AG20443 (cell line): ENCODE measurements at places on chromosomes 3 and 15.

GRCh38 chr3:49383387-49383786 is 25.2 kb upstream of the GPX1 start:
- DNase-seq, result no peak

- DNase-seq, result peak; percentile 78
Observed at GRCh38 chr15:63950911-63951481, 95.3 kb downstream of the DAPK2 start.

DNA sequence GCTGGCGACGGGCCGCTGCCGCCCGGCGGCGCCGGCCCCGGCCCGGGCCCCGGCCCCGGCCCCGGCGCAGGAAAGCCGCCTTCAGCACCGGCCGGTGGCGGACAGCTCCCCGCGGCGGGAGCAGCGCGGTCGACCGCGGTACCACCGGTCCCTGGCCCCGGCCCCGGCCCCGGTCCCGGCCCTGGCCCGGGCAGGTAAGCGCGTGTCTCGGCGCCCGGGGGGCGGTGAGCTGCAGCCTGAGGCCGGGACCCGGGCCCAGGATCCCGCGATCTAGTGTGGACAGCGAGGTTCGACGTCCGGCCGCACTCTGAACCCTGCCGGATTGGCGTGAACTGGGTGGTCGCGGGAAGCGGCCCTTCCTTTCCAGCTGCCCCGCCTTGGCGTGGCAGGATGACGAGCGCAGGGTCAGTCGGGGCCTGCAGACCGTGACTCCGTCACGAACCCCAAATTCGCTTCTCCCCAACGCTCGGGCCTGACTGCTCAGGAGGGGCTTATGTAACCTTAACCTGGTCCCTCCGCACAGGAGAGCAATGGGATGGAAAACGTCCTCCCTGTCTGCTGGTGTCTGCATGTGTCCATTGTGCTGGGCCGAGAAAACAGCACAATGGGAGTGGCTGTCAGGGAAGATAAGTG is 472 bp downstream of the BSN start:
- peak; percentile 87 for DNase-seq

- no peak for DNase-seq
Observed at GRCh38 chr3:164235289-164236028, 842.8 kb downstream of the SI start.

- DNase-seq, result peak; percentile 29
Observed at GRCh38 chr3:154334973-154335420, 10.7 kb upstream of the DHX36 start.

DNA sequence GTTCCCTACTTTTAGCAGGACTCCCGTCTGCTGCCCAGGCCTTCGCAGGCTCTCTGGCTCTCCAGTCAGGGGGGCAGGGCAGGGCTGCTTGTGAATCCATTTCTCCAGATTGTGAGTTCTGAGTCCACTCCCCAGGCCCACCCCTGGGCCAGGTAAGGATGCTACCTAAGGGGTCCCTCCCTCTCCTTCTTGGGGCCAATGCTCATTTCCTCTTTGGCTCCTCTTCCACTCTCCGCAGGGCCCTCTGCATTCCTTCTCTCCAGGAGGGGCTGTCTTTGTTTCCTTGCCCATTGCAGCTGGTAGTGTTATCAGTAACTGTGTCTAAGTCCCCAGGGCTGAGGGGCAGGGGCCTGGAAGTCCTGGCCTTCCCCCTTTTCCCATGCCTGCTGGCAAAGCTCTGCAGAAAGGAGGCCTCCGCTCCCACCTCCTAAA is 13.0 kb upstream of the CACNA2D2 start:
- no peak for DNase-seq

GRCh38 chr3:19972054-19972453 is 25.2 kb downstream of the RAB5A start:
- DNase-seq, result no peak

DNA sequence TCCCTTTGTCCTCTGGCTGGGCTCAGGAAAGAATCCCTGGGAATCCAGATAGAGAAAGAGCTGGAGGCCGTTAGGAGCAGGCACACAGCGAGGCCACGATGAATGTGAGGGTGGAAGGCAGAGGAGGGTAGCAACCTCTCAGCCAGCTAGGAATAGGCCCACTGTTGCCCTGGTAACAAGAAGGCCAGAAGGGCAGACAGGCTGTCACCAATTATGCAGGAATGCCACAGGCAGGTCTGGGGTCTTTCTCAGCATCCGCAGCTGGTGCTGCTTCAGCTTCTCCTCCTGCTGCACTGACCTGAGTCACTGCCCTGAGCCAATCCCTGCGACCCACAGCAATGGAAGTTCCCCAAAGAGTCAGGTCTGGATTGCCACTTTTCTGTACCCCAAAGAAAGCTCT is 62.8 kb upstream of the C3orf80 start:
- DNase-seq, result no peak

DNA sequence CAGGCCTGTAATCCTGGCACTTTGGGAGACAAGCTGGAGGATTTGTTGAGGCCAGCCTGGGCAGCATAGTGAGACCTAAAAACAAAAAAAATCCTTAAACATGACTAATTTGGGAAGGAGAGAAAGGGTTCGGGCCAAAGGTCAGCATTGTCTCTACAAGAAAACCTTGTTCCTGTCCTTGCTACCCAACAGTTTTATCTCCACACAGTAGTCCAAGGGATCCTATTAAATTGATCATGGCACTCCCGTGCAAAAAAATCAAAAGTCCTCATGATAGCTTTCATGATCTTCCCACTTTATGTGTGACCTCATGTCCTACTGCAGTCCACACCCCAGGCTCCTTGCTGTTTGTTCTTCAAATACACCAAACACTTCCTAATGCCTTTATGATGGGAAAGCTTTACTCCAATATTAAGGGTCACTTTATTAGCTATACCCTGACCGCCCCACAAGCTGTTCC is 4.2 kb downstream of the RPL15 start:
- no peak for DNase-seq

- peak; percentile 77 for DNase-seq
Observed at GRCh38 chr3:10945683-10946287, 46.8 kb upstream of the SLC6A1 start.

DNA sequence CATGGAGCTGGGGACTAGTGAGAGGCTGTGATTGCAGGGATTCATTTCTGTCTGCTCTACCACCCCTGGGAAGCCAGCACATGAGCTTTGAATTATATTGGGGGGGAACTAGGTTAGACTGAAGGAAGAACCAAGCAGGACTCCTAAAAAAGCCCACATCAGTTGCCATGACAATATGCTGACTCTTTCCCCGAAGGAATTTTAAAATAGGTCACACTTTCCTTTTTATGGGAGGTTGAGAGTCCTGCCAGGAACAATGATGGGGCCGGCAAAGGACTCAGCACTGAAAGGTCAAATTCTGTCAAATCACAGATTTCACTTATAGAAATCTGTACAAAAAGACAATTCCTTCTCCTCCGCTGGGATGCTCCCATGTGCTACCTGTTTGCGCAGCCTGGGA is 130.8 kb downstream of the ZNF621 start:
- DNase-seq, result no peak

- DNase-seq, result peak; percentile 64
Observed at GRCh38 chr3:159829539-159830227, 159.0 kb upstream of the IL12A start.

DNA sequence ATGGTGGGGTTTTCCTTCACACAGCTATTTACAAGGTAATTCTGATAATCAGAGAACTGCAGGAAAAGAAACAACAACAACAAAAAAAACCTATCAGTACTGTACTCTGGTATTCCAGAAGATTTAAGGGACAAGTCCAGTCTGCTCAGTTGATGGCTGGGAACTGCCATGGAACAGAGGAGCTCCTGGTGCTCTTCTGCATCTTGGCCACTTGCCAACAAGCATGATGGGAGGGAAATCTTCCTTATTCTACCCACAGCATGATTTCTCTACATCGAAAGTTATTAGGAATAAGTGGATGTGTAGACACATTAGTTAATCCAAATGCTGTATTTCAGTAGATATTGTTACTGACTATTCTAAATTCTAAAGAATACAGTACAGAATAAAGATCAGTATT is 51.7 kb downstream of the RASGRP1 start:
- DNase-seq, result no peak

- no peak for DNase-seq
Observed at GRCh38 chr3:67657192-67657591, 2.8 kb upstream of the SUCLG2 start.

DNA sequence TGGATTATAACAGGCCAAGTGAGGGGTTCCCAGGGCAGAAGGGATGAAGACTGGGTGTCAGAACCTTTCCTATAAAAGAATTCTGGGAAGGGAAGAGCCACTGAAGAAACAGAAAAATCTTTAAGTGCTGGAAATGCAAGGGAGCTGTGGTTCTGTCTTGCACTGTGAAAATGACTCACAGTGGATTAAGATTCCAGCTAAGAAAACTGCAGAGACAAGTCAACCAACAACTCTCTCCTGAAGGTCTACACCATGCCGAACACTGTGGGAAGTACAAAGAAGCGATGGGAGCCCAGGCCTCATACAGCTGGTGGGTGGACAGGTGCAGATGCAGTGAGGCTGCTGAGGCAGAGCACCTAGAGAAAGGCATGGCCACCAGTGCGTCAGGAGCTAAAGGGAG is 27.7 kb downstream of the ZDHHC3 start:
- DNase-seq, result no peak

- DNase-seq, result no peak
Observed at GRCh38 chr3:166688665-166689064, 691.4 kb downstream of the ZBBX start.

GRCh38 chr3:12705981-12706380 is 42.1 kb upstream of the RAF1 start:
- peak; percentile 66 for DNase-seq

- DNase-seq, result no peak
Observed at GRCh38 chr3:187025656-187026316, 95.5 kb downstream of the ST6GAL1 start.

GRCh38 chr15:89442671-89443307 is 53.6 kb downstream of the RHCG start:
- DNase-seq, result peak; percentile 81
